ENCODE measurements at places on chromosomes 2 and 18. TPM values are rescaled to one million over a fixed set of nuclear protein-coding genes. Genes with fewer than 3 reads are reported as not detected.

DNA sequence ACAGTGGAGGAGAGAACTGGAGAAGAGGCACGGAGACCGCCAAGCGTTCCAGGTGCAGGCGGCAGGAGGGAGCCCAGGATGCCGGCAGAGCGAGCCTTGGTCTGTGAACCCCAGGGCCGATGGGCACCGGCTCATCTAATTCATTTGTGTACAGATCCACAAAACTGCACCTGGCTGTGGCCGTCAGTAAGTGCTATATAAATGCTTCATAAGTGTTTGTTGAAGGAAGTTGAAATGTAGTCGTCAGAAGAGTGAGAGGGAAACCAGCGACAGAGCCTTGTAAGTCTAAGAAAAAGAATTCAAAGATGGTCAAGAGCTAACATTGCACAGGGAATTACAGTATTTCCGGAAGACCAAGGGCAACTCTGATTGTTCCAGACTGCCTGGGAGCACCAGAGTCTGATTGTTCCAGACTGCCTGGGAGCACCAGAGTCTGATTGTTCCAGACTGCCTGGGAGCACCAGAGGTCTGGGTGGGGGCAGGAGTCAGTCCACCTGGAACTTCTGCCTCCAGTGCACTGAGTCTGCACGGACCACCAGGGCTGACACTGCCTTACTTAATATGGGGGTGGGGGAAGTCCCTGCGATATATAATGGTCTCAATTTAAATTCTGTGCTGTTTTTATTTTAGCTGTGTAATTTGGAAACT lies 112.3 kb downstream of the BCL2 start:
- H3K4me3 ChIP-seq = no peak overlapping the region
- no peak for DNase-seq
- H3K4me1 ChIP-seq = no peaks in the 10 kb centered on the region
- H3K27me3 ChIP-seq = no peaks in the 10 kb centered on the region

DNA sequence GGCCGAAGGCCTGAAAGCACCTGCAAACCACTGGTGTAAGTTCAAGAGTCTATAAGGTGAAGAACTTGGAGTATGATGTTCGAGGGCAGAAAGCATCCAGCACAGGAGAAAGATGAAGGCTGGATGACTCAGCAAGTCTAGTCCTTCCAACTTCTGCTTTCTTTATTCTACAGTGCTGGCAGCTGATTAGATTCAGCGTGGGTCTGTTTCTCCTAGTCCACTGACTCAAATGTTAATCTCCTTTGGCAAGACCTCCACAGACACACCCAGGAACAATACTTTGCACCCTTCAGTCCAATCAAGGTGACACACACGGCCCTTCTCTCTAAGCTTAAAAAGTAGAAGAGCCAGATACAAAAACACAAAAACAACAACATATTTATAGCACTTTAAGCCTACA lies 43.4 kb downstream of the NMS start:
- DNase-seq = no peak
- no peaks in the 10 kb centered on the region for H3K27me3 ChIP-seq
- H3K36me3 ChIP-seq = no peaks in the 10 kb centered on the region
- H3K4me3 ChIP-seq = no peak overlapping the region
- no peak overlapping the region for H3K27ac ChIP-seq

DNA sequence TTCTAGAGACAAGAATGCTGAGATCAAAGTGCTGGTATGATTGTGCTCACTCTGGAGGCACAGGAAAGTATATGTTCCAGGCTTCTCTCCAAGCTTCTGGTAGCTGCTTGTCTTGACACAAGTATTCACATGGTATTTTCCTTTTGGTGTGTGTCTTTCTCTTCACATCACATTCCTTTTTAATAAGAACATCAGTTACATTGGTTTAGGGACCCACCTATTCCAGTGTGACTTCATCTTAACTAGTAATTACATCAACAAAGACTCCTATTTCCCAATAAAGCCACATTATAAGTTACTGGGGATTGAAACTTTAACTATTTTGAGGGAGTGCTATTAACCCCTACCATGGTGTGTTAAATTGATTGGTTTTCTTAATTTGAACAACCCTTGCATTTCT lies 119.1 kb downstream of the FSIP2 start:
- no peaks in the 10 kb centered on the region for H3K4me1 ChIP-seq

- H3K27ac ChIP-seq = no peak overlapping the region
- no peak for DNase-seq
- no peaks in the 10 kb centered on the region for H3K4me1 ChIP-seq
- no peak overlapping the region for H3K4me3 ChIP-seq
- H3K27me3 ChIP-seq = peaks cover 41% of the 10 kb centered on the region
Measured at GRCh38 chr2:26847307-26847654, 651 bp upstream of the DPYSL5 start.

GRCh38 chr18:10239991-10240634 lies 214.3 kb upstream of the APCDD1 start:
- DNase-seq = no peak
- H3K27ac ChIP-seq = no peak overlapping the region
- no peaks in the 10 kb centered on the region for H3K36me3 ChIP-seq
- no peak overlapping the region for H3K4me3 ChIP-seq
- H3K4me1 ChIP-seq = peaks cover 3% of the 10 kb centered on the region

DNA sequence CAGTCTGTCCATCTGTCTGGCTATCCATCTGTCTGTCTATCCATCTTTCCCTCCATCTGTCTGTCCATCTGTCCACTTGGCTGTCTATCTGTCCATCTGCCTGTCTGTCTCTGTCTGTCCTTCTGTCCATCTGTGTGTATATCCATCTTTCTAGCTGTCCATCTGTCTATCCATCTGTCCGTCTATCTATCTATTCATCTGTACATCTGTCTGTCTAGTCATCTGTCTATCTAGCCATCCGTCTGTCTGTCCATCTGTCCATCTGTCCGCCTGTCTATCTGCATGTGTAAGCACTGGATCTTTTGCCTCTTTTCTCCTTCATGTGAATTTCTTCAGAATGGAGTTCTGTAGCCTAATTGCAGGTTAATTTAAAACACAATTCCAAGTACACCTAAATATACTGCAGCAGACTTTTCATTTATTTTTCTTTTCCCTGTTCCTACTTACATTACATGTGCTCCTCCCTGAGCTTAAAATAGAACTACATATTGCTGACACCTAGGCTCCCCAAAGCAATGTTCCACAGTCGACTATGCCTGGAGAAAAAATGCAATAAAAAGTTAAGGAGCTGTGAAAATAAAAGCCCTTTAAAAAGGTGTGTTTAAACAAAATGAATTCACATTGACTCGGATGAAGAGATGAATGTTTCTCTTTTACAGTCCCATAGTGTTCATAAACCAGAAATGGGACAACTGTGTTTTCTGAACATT lies 37.4 kb upstream of the TXNDC2 start:
- no peaks in the 10 kb centered on the region for H3K27me3 ChIP-seq
- no peak for DNase-seq
- no peaks in the 10 kb centered on the region for H3K4me1 ChIP-seq
- no peaks in the 10 kb centered on the region for H3K36me3 ChIP-seq

DNA sequence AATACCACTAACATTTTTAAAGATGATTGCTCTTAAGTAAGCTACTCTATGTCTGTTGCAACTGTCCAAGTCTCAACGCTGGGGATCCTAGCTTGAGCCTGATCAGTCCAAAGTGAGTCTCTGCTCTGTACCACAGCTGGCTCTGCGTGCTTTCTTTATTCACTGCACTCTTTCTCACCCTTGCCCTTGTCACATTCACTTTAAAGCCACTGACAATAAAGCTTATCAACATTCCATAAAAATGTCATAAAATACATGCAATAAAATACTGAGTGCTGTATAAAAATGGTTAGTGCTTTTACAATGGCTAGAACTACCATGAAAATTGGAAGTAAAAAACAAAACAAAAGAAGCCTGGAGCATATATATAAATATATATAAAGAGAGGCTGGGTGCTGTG lies 45.5 kb upstream of the LRRTM4 start:
- no peak overlapping the region for H3K4me3 ChIP-seq
- no peaks in the 10 kb centered on the region for H3K27me3 ChIP-seq
- no peak for DNase-seq
- H3K27ac ChIP-seq = no peak overlapping the region
- H3K4me1 ChIP-seq = no peaks in the 10 kb centered on the region

DNA sequence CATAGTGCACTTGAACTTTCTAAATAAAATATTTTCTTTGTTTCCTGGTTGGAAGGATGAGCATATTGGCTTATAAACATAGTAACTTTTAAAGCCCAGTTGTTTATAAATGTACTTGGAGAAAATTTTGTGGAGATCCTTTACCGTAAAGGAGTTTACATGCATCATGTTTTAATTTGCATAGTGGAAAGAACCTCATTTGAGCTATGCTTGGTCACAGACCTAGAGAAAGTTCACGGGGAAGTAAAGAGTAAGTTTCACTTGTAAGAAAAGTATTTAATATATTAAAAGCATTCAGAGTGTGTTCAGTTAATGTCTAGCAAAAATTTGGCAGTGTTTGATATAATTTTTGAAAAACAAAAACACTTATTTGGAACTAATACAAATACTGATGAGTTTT lies 45.3 kb downstream of the PIKFYVE start:
- no peaks in the 10 kb centered on the region for H3K27me3 ChIP-seq
- H3K27ac ChIP-seq = no peak overlapping the region
- no peak for DNase-seq

- no peaks in the 10 kb centered on the region for H3K4me1 ChIP-seq
- no peaks in the 10 kb centered on the region for H3K36me3 ChIP-seq
- H3K27me3 ChIP-seq = no peaks in the 10 kb centered on the region
- no peak for DNase-seq
- no peak overlapping the region for H3K4me3 ChIP-seq
Measured at GRCh38 chr2:55844986-55845385, 78.6 kb downstream of the EFEMP1 start.

DNA sequence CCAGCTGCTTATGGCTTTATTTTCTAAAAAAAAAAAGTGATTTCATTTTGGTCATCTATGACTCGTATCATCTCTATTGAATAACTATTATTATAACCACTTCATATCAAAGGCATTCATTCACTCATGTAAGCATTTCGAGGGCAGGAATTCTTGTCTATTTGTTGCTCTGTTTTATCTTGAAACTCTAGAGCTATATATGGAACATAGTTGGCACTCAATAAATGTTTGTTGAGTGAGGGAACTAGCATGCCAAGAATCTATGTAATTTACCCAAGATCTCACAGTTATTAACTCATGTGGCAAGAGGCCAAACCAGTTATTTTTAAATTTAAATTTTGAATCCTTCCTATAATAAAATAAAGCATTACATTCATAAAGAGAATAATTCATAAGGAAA lies 470.1 kb downstream of the TMX3 start:
- no peaks in the 10 kb centered on the region for H3K4me1 ChIP-seq
- no peak for DNase-seq
- H3K27ac ChIP-seq = no peak overlapping the region
- no peak overlapping the region for H3K4me3 ChIP-seq

DNA sequence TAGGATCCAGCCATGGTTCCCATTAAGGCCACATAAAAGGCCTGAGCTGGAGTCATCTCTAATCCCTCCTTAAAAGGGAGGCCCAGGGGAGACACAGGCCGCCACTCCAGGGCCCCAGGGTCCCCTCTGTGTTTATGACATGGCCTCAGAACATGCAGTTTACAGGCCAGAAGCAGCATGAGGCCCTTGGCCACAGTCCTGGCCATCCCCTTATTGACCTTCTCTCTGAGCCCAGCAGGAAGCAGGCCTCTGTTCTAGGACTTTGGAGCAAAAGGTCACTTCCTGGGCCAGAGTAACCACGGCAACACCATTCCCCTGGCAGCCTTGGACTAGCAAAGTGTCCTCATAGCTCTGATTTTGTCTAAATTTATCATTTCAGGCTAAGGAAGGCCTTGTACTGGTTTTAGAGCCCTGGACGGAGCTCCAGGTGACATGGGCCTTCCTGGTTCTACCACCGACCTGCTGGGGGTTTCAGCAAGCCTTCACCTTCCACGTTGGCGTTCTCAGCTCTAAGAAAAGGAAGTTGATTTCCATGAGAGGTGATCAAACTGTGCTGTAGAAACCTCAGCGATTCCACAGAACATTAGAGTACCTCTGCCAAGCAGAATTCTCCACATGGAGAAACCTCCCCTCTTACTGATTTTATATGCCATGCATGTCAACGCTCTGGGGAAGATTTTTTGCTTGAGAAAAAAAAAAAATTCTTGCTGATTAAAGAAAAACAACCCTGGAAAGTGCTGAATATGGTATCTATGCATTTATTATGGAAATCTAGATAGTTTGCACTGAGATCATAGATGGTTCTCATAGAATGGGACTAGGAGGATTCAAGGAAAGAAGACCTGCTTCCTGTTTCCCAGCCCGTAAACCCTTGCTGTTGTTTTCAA lies 53.7 kb downstream of the HS1BP3 start:
- no peaks in the 10 kb centered on the region for H3K36me3 ChIP-seq
- H3K4me1 ChIP-seq = peaks cover 6% of the 10 kb centered on the region
- DNase-seq = peak; percentile 91
- no peak overlapping the region for H3K4me3 ChIP-seq

DNA sequence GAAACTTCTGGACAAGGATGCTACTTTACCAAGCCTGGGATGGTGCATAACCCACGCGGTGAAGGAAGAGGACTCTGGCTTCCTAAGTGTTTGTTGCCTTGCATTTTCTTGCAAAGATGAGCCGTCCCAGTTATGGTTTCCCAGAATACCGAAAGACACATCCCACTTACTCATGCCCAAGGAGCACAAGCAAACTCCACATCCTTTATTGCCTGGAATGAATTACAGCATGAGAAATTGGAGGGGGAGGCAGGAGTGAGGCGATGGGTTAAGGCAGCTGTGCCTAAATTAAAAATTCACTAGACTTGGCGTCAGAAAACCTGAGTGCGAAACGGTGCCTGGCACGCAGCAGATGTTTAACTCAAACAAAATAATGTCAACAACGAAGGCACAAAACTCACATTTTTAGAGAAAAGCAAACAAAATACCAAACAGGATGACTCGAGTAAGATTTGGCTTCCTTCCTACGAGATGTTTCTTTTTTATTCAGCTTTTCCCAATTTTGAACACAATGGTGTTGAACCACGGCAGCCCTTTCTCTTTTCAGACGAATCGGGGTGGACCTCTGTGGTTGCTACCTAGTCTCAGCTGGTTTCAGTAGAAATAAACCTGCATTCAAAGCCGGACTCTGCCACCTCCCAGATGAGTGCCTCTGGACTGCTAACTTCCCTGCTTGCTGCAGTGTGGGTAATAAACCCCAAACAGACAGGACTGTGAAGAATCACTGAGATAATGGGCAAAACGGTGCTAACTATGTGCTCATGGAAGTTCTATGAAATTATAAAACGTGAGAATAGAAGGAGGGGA lies 100.3 kb upstream of the NCK2 start:
- H3K36me3 ChIP-seq = no peaks in the 10 kb centered on the region
- no peak for DNase-seq
- no peaks in the 10 kb centered on the region for H3K27me3 ChIP-seq
- H3K4me3 ChIP-seq = peak overlapping the region; percentile 11
- H3K27ac ChIP-seq = no peak overlapping the region

- no peak overlapping the region for H3K27ac ChIP-seq
- no peaks in the 10 kb centered on the region for H3K27me3 ChIP-seq
- H3K36me3 ChIP-seq = no peaks in the 10 kb centered on the region
- H3K4me1 ChIP-seq = no peaks in the 10 kb centered on the region
- no peak overlapping the region for H3K4me3 ChIP-seq
Measured at GRCh38 chr18:51716277-51716676, 518.8 kb upstream of the MEX3C start.

The BMP10 gene
- total RNA-seq = not detected

The CCDC121 gene
- total RNA-seq = 3.5 TPM

The ZBTB14 gene
- 28.1 TPM for total RNA-seq

The RASGRP3 gene
- 12.0 TPM for total RNA-seq
